Activated effector memory CD4-positive, alpha-beta T cell treated with anti-CD3 and anti-CD28 coated beads, Interleukin-2, amount 50 U/mL, for 16 hours (primary cell): ENCODE measurements at places on chromosomes 12 and 14.
A peak's percentile ranks its signal among the peaks of the same experiment; 100 is the strongest.

GRCh38 chr14:65496178-65496993 lies 83.9 kb downstream of the FUT8 start:
- DNase-seq = no peak

- no peak for DNase-seq
Observed at GRCh38 chr12:25719505-25719904, 166.4 kb upstream of the LMNTD1 start.

- DNase-seq = no peak
Observed at GRCh38 chr12:77578466-77579220, 252.1 kb upstream of the NAV3 start.

DNA sequence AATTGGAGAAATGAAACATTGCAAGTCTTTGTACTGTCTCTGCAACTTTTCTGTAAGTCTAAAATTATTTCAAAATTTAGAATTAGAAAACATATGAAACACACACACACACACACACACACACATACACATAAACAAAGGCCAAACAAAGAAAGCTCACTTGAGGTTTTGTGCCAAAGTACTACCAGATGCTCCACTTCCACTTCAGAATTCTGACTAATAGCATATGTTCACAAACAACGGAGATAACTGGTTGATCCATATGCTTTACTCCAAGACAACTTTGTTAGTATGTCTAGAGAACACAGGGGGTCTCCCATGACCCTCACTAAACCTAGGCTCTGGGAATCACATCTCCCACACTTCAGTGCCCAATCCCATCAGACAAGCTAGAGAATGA lies 133.8 kb upstream of the CLEC14A start:
- DNase-seq = no peak

DNA sequence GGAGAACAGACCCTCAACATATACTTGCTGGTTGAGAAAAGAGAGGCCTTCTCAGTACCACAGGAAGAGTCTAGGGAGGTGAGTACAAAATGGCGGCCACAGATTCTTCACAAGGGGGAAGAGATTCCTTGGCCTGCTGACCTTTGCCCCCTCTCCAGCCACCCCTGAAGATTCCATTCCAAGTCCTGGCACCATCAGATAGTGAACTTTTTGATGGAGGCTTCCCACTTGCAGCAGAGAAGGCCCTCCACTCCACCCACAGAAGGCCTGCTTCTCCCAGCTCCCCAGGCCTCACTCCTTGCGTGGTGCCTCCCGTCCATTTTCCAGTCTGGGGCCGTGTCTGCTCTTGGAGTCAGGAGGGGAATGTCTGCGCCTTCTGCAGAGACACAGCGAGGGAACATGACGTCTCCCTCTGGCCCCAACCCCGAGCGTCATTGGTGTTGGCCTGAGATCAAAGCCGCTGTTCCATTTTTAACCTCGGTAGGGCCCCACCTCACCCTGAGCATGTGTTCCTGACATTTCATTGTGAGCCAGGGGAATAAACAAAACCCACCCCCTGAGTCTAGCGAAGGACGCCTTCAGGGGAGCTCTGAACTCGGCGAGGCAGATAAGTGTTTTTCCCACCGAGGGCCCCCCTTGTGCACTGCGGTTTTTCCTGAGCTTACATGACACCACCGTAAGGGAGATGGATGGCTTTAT lies 268.7 kb upstream of the TBX3 start:
- no peak for DNase-seq

DNA sequence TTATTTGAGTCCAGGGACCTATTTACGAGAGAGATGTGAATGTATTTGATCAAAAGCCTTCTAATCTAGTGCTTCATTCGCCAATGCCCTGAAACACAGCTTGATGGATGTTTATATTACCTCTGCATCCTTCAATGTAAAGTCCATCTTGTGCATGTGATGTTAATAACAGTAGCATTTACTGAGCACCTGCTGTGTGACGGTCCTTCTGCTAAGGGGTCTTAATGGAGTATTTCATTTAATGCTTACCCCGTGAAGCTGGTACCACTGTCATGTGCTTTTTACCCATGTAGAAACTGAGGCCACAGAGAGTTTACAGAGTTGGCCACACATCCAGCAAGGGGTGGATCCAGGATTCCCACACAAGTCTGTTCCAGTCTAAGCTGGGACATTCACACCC lies 237.3 kb downstream of the ADGRD1 start:
- DNase-seq = peak; percentile 34

GRCh38 chr12:67650388-67651131 lies 2.0 kb downstream of the DYRK2 start:
- DNase-seq = peak; percentile 65

DNA sequence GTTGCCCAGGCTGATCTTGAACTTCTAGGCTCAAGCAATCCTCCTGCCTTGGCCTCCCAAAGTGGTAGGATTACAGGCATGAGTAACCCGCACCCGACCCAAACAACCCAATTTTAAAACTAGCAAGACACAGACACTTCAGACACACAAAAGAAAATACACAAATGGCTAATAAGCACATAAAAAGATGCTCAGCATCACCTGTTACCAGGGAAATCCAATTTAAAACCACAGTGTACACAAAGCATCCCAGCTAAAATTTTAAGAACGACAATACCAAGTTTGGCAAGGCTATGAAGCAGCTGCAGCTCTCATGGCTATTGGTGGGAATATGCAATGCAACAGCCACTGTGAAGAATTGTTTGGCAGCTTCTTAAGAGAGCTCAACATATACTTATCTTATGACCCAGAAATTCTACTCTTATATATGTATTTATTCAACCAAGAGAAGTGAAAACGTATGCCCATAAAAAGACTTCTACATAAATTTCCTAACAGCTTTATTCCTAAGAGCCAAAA lies 42.0 kb downstream of the BDKRB1 start:
- no peak for DNase-seq

GRCh38 chr14:91300957-91301356 lies 56.5 kb upstream of the GPR68 start:
- no peak for DNase-seq
